ENCODE measurements at places on chromosomes 12 and 14.

DNA sequence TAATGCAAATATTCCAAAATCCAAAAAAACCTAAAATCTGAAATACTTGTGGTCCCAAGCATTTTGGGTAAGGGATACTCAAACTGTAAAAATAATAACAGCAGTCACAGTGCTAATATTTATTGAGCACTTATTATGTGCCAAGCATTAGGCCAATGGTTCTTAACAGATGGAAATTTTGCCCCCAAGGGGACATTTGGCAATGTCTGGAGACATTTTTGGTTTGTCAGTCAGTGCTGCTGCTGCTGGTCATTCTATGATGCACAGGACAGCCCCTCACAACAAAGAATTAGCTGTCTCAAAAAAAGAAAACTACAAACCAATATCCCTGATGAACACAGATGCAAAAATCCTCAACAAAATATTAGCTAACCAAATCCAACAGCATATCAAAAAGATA lies 5.8 kb downstream of the NDUFA12 start:
- no peak for DNase-seq

DNA sequence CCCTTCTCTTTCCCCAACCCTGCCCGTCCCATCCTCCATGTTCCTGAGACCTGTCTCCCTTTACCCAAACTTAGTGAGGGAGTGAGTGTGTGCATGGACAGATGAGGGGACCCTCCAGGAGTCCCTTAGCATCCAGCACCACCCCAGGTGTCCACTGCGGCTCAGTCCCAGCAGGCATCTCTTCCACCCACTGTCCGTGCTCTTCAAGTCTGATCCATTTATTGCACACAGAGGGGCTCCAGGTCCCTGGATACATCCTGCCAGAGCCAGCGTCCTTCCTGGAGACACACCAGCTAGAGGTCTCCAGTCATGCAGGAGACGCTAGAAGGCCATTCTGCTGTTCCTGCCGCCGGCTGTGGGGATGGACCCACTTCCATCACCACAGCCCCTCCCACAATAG lies 239.2 kb downstream of the ADGRD1 start:
- no peak for DNase-seq

- DNase-seq, result no peak
Measured at GRCh38 chr12:38638401-38638800, 267.0 kb downstream of the CPNE8 start.

DNA sequence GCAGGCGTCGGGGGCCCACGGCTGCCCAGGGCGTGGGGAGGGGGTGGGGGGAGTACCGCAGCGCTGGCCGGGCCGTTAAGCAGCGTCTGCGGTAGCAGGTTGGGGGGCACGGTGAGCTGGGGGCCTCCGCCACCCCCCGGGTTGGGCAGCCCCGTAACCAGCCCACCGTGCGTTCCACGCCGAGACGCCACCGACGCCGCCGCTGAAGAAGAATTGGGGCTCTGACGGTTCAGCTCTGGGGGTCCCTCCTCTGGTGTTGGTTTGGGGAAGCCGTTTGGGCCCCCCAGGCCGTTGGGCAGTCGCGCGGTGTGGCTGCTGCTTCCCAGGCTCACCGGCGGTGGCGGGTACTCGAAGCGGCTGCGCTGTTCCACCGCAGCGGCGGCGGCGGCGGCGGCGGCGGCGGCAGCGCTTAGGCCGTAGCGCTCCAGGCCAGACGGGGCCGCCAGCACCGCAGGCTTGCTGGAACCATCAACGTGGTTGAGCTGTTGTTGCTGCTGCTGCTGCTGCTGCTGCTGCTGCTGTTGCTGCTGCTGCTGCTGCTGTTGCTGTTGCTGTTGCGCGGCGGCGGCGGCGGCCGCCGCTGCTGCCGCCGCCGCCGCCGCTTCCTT lies 1.5 kb downstream of the IRF2BPL start:
- DNase-seq, result no peak

DNA sequence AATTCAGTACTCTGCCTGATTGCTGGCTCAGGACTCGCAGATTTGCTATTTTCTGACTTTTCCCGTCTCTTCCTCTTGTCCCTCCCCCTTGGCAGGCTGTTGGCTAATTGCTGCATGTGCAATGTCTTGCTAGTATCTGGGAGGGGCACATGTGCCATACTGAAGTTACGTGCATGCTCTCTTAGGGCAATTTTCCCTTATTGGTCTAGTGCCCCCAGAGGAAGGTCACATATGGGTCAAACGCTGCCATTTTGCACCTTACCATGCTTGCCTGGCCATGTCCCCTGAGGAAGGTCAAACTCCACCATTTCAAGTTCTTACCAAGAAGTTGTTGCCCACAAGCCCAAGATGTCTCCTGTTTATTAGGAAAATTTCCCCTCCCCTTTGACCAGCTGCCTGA lies 13.9 kb upstream of the ERC1 start:
- no peak for DNase-seq

DNA sequence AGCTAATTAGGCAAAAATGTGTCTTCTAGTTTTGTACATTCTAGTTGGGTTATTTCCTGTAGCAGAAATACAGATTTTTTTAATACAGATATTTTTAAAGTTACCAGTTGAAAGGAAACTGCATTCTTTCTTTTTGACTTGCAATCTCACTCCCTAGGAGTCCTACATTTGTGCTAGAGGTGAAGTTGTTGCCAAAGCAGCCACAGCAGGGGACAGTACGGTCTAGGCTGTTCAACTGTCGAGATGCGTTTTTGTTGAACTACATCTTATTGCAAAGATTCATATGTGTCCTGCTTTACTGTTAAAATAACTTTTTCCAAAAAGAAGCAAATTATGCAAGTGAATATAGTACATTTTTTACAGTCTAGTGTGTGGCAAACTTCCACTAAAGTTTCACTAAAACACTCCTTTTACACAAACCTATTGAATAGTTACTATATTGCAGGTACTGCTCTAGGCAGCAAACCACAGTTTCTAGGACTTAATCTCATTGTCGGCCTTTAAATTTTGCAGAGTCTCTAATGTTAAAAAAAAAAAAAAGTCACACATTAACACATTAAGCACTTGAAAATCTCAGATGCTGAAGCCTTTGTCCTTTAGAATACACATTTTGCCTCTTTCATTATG lies 30.2 kb upstream of the SRGAP1 start:
- no peak for DNase-seq

DNA sequence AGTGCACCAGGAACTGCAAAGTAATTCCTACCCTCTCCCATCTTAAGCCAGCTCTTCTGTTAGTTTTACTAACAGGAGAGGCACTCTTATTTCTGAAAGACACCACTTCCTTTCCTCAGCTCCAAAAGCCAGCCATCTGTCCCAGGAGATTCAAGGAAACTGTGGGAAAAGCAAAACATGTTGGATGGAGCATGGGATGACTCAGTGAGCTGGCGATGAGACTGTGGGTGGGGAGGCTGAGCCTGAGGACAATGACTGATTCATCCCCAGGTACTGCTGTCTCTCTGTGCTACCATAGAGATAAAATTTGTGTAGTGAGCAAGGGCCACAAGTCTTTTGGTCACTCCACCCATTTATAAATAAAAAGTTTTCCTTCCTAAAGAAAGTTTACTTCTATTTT lies 141.4 kb downstream of the MYRFL start:
- DNase-seq, result no peak

GRCh38 chr12:78331753-78332152 lies 501.1 kb downstream of the NAV3 start:
- DNase-seq, result no peak

GRCh38 chr14:76720382-76720813 lies 40.9 kb upstream of the VASH1 start:
- DNase-seq, result no peak

- DNase-seq, result no peak
Measured at GRCh38 chr12:122927756-122928403, 32.0 kb upstream of the VPS37B start.

DNA sequence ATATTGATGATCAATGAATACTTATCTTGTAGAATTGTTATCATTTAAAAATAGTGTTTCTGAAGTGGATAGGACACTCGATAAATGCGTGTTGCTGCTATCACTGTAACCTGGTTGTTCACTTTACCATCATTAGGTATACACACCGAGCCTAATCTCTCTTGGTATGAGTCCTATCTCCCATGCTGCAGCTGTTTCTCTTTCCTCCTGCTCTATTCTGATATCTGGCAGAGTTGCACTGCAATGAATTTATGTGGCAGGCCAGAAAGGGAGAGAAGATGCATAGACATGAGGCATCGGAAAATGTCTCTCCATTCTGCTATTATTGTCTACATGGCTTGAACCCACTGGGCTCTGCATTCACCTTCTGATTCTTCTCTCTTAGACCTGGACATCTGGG lies 26.7 kb downstream of the KCNK10 start:
- no peak for DNase-seq

DNA sequence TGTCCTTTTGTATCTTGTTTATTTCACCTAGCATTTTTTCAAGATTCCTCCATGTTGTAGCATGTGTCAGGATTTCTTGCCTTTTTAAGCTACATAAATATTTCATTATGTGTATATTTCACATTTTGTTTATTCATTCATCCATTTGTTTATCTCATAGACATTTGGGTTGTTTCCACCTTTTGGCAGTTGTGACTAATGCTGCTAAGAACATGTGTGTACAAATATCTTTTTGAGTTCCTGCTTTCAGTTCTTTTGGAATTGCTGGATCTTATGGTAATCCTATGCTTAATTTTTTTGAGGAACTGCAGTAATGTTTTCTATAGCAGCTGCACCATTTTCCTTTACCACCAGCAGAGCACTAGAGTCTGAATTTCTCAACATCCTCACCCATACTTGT lies 62.4 kb downstream of the SCN8A start:
- DNase-seq, result no peak

GRCh38 chr12:2460051-2460670 lies 334.6 kb upstream of the FKBP4 start:
- DNase-seq, result no peak

DNA sequence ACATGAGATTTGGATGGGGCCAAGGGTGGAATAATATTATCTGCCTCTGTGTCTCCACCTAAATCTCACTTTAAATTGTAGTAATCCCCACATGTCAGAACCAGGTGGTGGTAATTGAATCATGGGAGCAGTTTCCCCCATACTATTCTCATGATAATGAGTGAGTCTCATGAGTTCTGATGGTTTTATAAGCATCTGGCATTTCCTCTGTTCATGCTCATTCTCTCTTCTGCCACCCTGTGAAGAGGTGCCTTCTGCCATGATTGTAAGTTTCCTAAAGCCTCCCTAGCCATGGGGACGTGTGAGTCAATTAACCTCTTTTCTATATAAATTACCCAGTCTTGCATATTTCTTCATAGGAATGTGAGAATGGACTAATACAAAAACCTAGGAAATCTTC lies 29.9 kb downstream of the TSPAN19 start:
- no peak for DNase-seq

DNA sequence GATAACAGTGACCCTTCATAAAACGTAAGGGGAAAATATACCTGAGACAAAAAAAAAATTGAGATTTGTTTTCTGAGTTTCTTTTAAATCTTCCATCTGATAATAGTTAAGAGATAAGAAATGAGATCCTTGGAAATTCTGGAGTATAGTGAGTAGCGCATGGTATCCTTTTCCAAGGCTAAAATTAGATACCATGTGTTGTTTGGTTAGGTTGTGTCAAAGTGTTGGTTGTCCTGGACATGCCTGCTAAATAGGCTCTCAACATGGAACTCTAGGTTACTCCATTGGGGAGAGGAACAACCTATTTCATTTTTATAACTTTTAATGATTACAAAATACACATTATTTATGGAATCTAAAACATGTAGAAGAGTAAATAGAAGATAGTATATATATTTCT lies 14.8 kb downstream of the PYGL start:
- DNase-seq, result no peak

- DNase-seq, result no peak
Measured at GRCh38 chr12:77019920-77020319, 45.4 kb downstream of the E2F7 start.

- DNase-seq, result no peak
Measured at GRCh38 chr12:57887631-57888408, 41.3 kb upstream of the CTDSP2 start.

GRCh38 chr12:14400599-14400998 lies 35.1 kb downstream of the ATF7IP start:
- DNase-seq, result no peak

- no peak for DNase-seq
Measured at GRCh38 chr12:94819011-94819410, 168.7 kb upstream of the TMCC3 start.

GRCh38 chr14:50964683-50965390 lies 20.6 kb upstream of the PYGL start:
- DNase-seq, result no peak

DNA sequence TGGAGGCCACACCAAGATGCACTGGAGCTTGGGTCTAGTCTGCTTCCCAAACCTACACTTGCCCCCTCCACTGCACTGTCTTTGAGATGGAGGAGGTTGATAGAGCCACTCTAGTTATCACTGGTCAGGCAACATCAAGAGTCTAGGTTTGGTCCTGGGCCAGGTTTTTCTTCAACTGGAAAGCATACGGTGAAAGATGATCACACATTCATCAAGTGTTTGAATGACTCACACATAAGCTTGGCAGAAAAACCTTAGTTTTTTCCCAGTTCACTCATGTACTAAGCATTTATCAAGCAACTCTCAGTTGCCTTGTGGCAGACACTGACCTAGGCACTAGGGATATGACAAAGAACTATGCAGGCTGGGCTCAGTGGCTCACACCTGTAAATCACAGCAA lies 84.5 kb downstream of the PLEKHG3 start:
- DNase-seq, result no peak

DNA sequence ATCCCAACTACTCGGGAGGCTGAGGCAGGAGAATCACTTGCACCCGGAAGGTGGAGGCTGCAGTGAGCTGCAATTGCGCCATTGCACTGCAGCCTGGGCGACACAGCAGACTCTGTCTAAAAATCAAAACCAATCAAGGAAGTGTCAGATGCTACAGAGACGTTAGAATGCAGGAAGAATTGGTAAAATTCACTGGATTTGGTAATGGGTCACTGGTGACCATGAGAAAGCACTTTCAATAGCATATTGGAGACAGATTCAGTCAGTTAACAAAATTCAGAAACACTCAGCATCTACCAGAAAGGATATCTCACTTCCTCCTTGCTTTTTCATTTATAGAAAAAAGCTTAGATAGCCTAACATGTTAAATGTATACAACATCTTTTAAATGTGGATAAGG lies 17.5 kb downstream of the BIN2 start:
- DNase-seq, result no peak

DNA sequence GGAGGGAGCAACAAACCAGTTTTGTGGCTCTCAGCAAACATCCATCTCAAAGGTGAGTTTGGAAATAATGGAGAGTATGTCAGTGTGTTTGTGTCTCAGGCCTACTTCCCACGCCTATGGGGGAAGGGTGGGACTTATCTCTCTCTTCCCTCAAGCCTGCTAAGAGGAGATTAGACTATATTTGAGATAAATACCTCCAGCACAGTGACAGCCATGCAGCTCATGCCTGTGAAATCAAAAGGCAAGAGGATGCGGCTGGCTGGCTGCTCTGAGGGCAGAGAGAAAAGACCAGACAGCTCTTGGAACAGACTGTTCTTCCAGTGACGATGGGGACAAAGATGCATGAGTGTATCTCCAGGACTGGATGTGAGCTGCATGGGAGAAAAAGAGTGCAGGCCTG lies 14.7 kb upstream of the POC1B start:
- DNase-seq, result no peak

GRCh38 chr12:10663869-10664268 lies 10.0 kb downstream of the STYK1 start:
- DNase-seq, result no peak

- DNase-seq, result no peak
Measured at GRCh38 chr14:38197001-38197783, 10.5 kb upstream of the SSTR1 start.
